ENCODE measurements at places on chromosomes 3 and 15. TPM values are rescaled to one million over a fixed set of nuclear protein-coding genes. Genes with fewer than 3 reads are reported as not detected.

The FSD2 gene
- total RNA-seq = not detected

DNA sequence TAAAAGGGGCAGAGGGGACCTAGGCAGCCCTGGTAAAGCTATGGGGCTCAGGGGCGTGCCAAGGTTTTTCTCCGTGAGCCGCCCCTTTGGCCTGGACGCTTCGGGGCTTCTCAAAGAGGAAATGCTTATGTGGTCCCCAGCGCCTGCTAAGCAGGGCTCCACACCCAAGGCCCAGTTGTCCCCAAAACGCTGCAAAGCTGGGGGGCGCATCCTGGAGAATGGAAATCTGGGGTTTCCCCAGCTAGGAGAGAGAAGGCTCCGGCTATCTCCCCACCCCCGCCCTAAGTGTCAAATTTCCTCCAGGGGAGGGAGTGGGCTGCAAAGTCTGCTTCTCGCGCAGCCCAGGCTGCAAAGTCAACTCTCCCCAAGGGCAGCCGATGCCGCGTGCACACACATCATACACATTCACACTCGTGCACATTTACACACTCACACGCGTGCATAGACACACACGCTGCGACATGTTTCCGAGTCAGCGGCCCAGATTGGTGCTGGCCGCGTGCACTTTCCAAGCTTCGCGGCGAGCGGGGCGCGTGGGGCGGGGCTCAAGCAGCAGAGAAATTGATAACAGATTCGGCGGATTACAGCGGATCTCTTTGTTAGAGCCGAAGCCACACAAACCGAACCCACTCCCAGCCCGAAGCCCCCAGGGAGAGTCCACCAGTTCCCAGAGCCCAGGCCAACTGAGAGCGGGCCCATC, 4.5 kb downstream of the WNT5A start:
- no peak for DNase-seq

DNA sequence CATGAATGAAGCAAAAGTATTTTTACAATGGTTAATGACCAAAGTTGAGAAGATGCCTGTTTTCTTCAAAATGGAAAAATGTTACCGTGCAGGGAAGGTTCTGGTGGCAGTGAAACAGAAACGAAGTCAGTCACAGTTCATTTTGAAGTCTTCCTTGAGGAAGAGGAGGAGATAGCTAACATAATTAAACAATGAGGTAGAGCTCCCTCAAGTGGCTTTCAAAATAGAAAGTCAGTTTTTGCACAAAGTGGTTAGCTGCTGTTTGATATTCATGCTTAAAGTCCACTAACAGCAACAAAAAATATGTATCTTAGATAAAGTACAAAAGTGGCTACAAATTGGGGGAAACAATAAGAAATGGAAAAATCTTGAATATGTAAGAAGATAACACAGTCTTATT, 87.3 kb downstream of the TFG start:
- DNase-seq = no peak

DNA sequence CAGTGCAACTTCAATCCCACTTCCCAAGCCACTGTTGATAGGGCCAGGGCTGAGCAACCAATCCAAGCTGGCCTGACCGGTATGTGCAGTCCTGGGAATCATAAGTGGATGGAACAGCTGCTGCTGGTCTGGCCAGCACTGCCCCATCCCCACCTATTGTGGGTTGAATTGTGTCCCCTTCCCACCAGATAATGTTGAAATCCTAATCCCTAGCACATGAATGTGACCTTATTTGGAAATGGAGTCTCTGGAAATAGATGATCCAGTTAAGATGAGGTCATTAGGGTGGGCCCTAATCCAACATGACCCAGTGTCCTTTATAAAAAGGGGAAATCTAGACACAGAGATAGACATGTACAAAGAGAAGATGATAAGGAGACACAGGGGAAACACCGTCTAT, 13.7 kb upstream of the PDIA5 start:
- no peak for DNase-seq

GRCh38 chr15:84598250-84598649, 2.6 kb upstream of the ZSCAN2 start:
- no peak for DNase-seq

GRCh38 chr15:70235347-70235746, 137.6 kb upstream of the TLE3 start:
- no peak for DNase-seq

- DNase-seq = no peak
These were observed 31.7 kb upstream of the MFSD1 start for GRCh38 chr3:158769952-158770740.

The CCR3 gene
- not detected for total RNA-seq

- no peak for DNase-seq
These were observed 128.6 kb upstream of the ADPGK start for GRCh38 chr15:72912121-72912520.

- no peak for DNase-seq
These were observed 62.5 kb downstream of the SLCO3A1 start for GRCh38 chr15:91916051-91916450.

Measured in thoracic aorta (tissue), 2 donors.